ENCODE measurements at places on chromosomes 5 and 9. TPM values are rescaled to one million over a fixed set of nuclear protein-coding genes. Genes with fewer than 3 reads are reported as not detected.

RNF208 gene
- not detected for polyA plus RNA-seq

DNA sequence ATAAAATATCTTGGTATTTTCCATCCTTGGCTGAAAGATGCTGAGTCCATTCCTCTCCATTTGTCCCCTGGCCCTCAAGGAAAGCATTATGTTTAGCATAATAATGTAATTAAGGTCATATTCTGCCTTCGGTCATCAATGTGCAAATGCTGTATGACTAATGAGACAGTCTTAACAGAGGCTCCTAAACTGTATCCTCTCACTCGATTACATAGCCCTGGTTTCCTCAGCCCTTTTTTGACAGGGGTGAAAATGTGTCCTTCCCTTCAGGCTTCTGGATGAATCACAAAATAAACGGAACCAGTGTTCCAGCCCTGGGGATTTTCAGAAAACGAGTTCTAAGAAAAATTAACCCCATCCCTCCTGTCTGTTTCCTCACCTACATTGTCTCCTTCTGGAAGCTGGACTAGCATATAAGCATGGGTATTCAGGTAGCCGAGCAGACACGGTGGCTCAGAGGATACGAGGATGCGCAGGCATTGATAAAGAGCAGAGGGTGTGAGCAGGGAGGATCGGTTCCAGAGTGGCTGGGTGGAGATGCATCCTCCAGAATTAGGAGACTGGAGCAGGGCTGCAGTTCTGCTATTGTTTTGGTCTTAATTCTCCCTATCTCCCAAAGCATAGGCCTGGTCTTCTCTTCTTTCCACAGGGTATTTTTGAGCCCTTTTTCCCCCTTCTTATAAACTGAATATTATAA lies 742.9 kb downstream of the TLR4 start:
- H3K36me3 ChIP-seq, result no peaks in the 10 kb centered on the region
- DNase-seq, result no peak
- H3K27me3 ChIP-seq, result no peaks in the 10 kb centered on the region
- no peak overlapping the region for H3K27ac ChIP-seq

DNA sequence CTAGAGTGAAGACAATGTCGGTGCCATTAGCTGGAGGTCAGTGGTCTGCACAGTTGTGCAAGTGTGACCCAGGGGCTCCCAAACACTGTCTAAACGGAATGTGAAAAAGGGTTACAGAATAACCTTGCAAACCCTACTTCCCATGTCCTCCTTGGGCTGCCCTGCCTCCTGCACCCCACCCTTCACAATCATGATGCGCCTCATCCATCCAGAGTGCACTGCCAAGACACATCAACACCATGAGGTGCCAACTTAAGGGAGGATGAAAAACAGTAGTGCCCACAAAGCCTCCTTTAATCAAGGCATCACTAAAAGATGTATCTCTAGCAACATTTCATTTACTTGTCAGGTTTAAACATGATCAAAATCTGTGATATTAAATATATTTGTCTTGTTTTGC lies 87.1 kb downstream of the SETX start:
- H3K36me3 ChIP-seq, result peaks cover 9% of the 10 kb centered on the region
- H3K27ac ChIP-seq, result peak overlapping the region; percentile 39
- H3K4me3 ChIP-seq, result no peak overlapping the region
- no peaks in the 10 kb centered on the region for H3K27me3 ChIP-seq
- no peak for DNase-seq

GRCh38 chr5:61162832-61163567 lies 732 bp upstream of the SMIM15 start:
- H3K4me3 ChIP-seq, result peak overlapping the region; percentile 99
- no peaks in the 10 kb centered on the region for H3K27me3 ChIP-seq
- peak overlapping the region; percentile 90 for H3K27ac ChIP-seq
- peaks cover 40% of the 10 kb centered on the region for H3K4me1 ChIP-seq
- peaks cover 15% of the 10 kb centered on the region for H3K36me3 ChIP-seq

DNA sequence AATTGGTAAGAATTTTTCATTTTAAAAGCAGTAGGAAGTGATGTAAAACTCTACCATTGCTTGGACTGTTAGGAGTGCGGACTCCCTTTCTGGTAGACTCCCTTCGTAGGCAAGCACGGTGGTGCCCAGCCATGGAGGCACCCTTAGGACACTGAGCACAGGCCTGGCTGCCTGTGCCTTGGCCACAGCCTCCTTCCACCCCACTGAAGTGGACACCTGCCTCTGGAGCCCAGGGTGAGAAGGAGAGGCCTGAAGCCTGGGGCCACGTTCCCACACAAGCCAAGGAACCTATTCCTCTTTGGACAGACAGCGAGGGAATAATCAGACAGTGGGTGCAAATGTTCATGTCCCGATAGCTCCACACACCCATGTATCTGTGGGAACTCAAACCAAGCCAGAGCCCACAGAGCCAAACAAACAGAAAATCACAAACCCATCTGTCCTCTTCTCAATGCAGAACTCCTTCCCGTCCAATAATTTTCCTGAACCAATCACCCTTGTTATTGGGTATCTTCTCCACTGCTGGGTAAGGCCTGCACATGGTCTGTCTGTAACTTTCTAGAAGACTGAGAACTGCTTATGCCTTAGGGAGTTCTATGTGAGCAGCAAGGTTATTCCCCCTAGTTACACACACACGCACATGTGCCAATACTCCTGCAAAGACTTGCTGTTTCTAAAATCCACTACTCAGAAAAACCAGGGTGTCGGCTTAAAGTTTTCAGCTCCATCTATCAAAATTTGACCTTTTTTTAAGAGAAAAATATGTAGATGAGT lies 45.2 kb downstream of the UBE2QL1 start:
- no peak overlapping the region for H3K27ac ChIP-seq
- no peak overlapping the region for H3K4me3 ChIP-seq
- no peaks in the 10 kb centered on the region for H3K36me3 ChIP-seq
- H3K4me1 ChIP-seq, result peaks cover 4% of the 10 kb centered on the region
- H3K27me3 ChIP-seq, result peaks cover 8% of the 10 kb centered on the region

DNA sequence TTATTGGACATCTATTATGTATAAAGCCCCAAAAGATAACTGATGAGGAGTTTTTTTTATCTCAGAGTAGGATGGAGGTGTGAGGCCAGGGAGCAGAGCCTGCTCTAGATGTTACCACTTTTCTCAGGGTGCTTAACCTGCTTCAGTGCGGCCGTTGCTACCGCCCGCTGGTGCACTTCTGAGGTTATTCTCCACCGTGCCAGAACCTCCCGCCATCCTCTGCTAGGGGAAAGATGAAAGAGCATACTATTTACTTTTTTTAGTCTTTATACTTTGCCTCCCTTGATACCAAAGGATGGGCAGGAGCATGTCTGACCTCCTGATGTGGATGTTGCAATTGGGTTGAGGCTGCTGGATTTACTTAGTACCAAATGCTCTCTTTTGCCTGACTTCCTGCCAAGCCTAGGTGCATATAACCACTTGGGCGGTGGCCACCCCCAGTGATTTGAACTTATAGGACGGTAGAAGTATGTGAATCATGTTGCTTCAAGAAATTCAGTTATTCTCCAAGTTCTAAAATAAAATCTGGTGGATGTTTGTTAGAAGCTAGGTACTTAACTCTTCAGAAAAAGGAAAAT lies 71.1 kb upstream of the HSPB3 start:
- H3K27me3 ChIP-seq, result peaks cover 6% of the 10 kb centered on the region
- no peaks in the 10 kb centered on the region for H3K4me1 ChIP-seq
- no peak for DNase-seq
- H3K36me3 ChIP-seq, result no peaks in the 10 kb centered on the region
- no peak overlapping the region for H3K27ac ChIP-seq

DNA sequence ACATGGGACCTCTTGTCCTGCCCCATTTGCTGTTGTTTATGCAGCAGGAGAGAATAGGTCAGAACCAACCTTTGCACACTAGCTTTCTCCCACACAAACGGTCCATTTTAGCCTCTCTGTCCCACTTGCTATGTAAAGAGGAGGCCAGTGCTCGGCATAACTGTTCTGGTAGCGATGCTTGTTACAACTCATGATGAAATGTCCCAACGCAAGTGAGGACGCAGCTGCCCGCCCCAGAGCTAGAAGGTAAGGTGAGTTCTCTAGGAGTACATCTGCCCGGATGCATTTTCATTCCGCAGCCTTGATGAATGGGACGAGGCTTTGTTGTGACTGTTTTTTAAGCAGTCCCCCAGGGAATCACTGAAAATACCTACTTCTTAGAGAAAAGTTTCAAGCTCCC lies 14.1 kb downstream of the S1PR3 start:
- H3K36me3 ChIP-seq, result no peaks in the 10 kb centered on the region
- no peak overlapping the region for H3K27ac ChIP-seq
- H3K4me3 ChIP-seq, result no peak overlapping the region
- peaks cover 28% of the 10 kb centered on the region for H3K27me3 ChIP-seq

DNA sequence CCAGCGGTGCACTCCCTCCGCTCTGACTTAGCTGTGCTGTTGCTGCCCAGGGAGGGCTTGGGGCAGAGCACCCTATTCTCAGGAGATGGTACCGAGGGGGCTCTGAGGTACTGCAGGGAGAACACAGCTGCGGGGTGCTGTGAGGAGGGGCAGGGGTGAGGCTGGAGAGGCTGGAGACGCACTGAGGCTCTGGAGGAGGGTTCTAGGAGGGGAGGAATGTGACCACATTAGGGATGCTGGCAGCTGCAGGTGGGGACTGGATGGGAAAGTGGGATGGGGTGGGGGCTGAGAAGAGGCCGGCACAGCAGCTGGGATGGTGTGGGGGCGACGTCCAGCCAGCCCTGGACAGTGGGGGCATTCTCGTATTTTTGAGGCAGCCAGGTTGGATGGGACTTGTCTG lies 20.9 kb downstream of the NCS1 start:
- peak overlapping the region; percentile 38 for H3K27ac ChIP-seq
- no peaks in the 10 kb centered on the region for H3K27me3 ChIP-seq
- DNase-seq, result no peak
